ENCODE measurements at places on chromosomes 1 and 21.

- DNase-seq = no peak
These were observed 11.8 kb downstream of the HTR6 start for GRCh38 chr1:19676438-19676922.

- no peak for DNase-seq
These were observed 196.7 kb upstream of the GALNT2 start for GRCh38 chr1:229870381-229870780.

DNA sequence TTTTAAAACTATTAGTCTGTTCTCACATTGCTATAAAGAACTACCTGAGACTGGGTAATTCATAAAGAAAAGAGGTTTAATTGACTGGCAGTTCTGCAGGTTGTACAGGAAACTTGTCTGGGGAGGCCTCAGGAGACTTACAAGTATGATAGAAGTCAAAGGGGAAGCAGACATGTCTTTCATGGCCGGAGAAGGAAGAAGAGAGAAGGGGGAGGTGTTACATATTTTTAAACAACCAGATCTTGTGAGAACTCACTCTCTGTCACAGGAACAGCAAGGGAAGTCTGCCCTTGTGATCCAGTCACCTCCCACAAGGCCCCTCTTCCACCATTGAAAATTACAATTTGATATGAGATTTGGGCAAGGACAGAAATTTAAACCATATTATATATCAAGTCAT lies 55.9 kb downstream of the CLIC4 start:
- no peak for DNase-seq

DNA sequence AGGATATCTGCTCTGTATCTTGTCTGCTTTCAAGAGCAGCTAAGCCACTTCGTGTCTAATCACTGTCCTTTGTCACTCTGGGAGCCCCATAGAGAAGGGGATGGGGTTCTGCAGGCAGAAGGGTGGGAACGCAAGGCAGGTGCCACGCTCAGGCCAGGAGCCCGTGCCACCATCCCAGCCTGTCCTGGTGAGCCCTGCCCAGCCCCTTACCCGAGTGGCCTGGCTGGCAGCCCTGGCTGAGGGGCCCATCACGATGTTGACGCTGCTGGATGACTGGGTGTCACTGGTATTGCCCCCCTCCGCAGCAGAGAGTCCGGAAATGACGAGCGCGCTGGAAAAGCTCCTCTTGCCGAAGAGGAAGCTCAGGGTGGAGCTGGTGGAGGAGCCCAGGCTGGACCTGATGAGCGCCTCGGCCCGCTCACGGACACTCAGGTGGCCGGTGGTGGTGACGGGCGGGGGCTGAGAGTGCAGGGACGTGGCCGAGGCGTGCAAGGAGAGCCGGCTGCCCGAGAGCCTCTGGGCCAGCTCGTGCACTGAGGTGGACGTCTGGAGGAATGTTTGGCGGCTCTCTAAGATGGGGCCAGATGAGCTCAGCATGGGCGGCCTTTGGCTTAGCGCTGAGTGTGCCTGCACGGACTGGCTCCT lies 35.6 kb downstream of the NTPCR start:
- no peak for DNase-seq

DNA sequence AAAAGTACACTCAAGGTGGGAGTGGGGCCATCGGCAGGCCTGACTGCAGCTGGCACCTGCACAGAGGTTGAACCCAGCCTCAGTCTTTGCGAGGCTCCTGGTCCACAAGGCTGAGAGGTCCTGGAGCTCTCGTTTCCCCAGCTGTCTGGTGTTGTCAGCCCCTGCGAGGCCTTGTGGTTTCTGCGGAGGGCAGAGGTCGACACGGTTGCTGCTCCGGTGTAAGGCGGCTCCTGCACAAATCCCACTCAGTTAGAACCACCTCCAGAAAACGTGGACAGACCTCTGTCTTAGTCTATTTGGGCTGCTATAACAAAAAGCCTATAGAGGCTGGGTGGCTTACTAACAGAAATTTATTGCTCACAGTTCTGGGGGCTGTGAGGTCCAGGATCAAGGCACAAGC lies 5.8 kb downstream of the KIAA1614 start:
- DNase-seq = no peak

GRCh38 chr1:235946571-235946981 lies 79.9 kb upstream of the LYST start:
- no peak for DNase-seq

DNA sequence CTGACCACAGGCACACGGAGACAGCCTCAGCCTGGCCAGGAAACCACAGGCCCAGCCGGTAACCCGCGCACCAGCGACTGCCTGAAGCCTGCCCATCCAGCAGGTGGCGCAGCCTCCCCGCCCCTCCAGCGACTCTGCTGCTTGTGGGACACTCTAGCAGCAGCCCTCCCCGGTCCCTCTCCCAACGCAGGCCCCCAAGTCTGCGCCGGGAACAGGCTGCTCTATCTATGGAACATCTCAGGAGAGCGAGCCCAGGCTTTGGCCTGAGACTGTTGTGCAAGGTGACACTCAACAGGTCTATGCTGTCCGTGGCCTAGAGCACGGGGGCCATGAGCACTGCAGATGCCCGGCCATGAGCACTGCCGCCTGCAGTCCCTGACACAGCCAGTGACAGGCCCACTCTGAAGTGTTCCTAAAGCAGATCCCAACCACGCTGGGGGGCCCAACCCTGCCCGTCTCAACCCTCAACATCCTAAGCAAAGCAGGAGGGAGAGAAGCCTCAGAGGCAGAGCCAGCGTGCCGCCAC lies 28.4 kb downstream of the WDR4 start:
- no peak for DNase-seq

DNA sequence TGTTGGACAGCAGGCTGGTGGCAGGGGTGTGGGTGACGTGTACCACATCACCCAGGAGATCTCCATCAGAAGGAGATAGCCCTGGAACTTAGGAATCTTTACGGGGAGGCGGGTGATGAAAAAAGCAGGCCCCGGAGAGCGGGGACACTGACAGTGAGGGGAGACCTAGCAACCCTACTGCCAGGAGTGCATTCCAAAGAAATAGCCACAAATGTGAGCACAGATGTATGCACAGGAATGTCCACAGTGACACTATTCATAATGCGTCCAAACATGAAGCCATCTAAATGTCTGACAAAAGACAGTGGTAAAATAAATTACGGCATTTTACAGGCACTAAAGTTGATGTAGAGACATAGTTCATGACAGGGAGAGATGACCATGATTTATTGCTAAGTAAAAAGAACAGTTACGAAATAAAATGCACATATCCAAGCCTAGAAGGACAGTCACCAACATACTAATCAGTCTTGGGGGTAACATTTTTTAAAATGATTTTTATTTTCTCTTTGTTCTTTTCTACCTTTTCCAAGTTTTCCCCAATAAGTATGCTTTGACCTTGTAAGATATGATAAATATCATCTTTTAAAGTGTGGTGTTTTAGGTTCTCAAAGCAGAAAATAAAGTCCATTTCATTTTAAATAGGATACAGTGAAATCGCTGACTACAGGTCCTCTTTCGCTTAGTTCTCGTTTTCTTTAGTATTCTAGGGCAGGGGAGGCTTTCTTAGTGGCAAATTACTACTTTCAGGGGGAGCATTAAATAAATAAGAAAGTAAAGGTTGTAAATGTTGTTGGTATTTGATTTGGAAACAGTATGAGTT lies 21.3 kb downstream of the CD247 start:
- no peak for DNase-seq

DNA sequence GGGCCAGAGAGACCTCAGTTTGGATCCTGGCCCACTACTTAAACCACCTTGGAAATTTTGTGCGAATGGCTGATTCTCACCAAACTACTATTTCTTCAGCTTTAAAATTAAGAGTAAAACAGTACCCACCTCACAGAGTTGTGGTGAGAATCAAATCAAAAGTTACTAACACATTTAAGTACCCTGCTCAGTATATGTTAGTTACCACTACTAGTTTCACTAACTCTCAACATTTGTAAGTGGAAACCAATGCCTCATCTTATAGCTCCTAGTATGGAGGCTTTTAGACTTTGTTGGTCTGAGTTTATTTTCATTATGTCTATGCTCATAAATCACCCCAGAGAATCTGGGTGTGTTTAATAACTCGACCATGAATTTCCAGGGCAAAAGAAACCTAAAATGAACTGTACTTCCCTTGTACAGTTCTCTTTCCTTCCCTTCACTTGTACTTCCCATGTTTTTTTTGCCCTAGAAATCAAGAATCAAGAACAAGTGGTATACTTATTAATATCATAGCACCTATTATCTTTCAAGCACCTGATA lies 11.6 kb upstream of the SERBP1 start:
- no peak for DNase-seq

GRCh38 chr1:109705411-109705810 lies 6.6 kb upstream of the GSTM5 start:
- no peak for DNase-seq

DNA sequence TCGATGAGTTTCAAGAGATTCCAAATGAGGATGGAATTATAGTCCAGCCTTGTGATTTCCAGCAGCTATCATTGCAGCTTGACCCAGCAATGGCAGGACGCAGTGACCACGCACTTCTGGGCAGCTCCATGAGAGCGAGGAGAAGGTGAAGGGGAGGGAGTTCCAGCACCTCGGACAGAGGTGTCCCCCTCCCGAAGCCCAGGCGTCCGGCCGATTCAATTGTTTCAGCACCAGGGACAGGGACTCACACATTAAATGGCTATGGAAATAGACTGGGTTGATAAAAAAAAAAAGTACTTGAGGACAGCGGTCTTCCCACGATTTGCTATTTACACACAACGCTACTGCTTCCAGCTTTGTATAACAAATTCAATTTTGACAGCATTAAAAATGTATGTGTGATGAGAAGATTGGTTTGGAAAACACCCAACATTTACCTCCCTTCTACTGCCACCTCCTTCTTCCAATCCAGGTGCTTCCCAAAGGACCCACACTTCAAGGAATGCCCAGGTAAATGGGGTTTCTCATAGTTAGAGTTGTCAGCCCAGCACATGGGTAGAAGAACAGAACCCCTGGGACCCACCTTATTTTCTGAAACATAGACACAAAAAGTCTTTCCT lies 71.8 kb downstream of the DISP3 start:
- no peak for DNase-seq
